Memory B cell (primary cell): ENCODE measurements at places on chromosomes 6 and 20.

GRCh38 chr6:152404936-152405595, 232.1 kb downstream of the SYNE1 start:
- DNase-seq, result no peak

GRCh38 chr6:107390685-107391435, 68.5 kb downstream of the PDSS2 start:
- DNase-seq, result no peak

DNA sequence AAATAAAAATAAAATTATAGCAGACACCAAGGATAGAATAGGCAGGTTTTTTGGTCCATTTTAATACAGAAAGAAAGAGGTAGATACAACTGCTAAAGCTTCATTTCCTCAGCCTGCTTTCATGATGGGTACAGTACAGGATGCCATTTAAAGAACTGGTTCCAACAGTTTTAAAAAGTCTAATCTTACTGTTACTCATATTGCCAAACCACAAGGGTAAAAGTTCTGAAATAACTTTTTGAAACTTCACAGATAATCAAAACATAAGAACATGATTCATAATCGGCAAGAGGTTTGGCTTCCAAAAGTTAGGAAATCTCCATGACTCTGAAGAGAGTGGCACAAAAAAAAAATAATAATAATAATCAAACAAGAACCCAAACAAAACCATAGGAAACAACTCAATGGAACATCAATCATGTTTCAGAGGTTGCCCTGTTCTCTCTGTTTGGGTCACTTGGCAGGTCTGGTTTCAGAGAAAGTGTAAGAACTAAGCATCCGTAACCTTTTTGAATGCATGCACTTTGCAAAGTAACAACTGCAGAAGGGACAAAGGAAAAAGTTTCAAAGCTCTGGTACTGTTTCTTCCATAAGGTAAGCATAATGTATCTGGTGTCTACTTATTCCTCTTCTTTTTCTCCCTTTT, 79.7 kb downstream of the SMLR1 start:
- DNase-seq, result no peak

DNA sequence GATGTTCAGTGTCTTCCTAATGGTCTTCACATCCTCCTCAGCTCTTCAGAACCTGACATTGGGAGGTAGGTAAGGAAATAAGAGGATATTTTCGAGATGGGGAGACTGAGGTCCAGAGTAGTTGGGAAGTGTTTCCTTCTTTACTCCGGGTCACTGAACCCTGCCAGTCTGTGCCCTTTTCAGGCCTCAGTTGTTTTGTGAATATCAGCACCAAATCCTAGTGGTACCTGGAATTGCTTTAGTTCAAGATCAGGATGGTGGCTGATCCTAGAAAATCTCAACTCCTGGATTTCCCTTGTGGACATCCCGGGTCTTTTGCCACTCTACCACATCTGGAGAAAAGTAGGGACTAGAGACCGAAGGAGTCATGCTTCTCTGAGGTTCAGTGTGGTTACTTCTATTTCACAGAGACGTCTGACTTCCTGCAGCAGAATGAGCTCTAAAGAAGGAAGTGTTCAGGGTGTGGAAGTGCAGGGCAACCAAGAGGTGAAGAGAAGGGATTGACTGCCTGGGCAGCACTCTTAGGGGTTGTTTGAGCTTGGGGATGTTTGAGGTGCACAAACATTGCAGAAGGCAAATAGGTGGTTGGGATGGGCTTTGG, 995 bp downstream of the STK4 start:
- DNase-seq, result no peak

GRCh38 chr6:6614096-6614982, 25.8 kb downstream of the LY86 start:
- DNase-seq, result no peak

GRCh38 chr6:5634525-5634924, 372.2 kb downstream of the NRN1 start:
- DNase-seq, result no peak
